ENCODE measurements at places on chromosomes 4 and X.
A peak's percentile ranks its signal among the peaks of the same experiment; 100 is the strongest.

GRCh38 chr4:174177536-174177935 is 105.9 kb downstream of the FBXO8 start:
- DNase-seq = no peak

- no peak for DNase-seq
Measured at GRCh38 chr4:103996637-103997036, 276.9 kb upstream of the TACR3 start.

- no peak for DNase-seq
Measured at GRCh38 chrX:1486749-1487361, 34.1 kb upstream of the ASMTL start.

DNA sequence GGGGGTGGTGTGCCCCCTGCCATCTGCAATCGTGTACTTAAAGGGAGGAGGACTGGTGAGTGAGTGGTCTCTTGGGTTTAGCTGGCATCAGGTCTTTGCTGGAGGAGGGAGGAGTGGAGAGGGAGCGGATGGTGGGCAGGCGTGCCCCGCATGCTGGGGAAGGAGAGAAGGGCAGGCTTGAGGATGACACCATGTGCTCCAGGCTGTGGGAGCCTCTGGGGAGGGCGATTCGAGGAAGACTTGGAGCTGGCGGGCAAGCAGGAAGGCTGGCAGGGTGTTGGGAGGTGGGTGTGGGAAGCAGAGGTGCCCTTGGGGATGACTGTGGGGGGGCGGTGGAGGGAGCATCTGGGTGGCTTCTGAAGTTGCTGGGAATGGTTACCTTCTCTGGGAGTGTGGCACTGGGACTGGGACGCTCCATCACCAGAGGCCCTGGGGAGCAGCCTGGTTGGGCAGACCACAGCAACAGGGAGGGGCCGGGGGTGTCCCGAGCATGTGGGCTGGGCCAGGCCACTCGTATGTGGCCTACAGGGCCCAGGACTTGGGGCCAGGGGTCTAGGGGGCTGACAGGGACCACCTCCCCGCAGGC is 30.8 kb upstream of the AFAP1 start:
- DNase-seq = no peak

GRCh38 chrX:98931216-98931615 is 1478.9 kb downstream of the PCDH19 start:
- no peak for DNase-seq

GRCh38 chr4:52715914-52716313 is 35.3 kb downstream of the ERVMER34-1 start:
- no peak for DNase-seq

GRCh38 chr4:39255871-39256270 is 73.5 kb downstream of the WDR19 start:
- DNase-seq = no peak

- no peak for DNase-seq
Measured at GRCh38 chr4:108783665-108784463, 21.0 kb upstream of the ETNPPL start.

DNA sequence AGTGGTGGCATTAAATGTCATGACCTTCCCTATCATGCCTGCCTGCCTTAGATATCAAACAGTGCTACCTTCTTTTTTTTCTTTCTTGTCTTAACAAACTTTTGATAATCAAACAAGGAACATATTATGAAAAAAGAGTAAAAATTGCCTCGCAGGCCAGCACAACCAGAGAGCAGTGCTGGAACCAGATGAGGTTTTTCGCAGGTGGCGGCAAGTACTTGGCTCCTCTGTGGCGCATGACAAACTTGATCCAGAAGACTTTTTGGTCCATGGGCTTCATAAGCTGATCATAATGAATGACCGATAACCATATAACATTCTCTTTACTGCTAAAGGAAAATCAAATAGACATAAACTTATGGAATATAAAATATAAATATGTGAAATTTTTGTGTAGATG is 61.8 kb downstream of the UGT2B10 start:
- no peak for DNase-seq

DNA sequence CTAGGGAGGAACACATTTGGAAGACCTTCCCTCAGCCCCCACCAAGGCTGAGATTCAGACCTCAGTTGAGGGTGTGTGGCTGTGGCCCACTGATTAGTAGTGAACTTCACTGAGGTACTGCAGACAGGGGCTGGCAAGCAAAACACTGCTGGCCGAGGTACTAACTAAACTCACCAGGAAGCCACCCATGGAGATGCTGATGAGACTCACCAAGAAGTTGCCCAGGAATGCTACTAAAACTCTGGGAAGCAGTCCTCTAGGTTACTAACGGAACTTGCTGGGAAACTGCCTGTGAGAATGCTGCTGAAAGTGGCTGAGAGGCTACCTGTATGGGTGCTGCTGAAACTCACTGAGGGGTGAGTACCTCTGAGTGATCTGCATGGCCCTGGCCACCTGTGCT is 372.4 kb upstream of the RPS6KA3 start:
- DNase-seq = no peak

- no peak for DNase-seq
Measured at GRCh38 chr4:155590796-155591585, 75.7 kb upstream of the GUCY1A1 start.

DNA sequence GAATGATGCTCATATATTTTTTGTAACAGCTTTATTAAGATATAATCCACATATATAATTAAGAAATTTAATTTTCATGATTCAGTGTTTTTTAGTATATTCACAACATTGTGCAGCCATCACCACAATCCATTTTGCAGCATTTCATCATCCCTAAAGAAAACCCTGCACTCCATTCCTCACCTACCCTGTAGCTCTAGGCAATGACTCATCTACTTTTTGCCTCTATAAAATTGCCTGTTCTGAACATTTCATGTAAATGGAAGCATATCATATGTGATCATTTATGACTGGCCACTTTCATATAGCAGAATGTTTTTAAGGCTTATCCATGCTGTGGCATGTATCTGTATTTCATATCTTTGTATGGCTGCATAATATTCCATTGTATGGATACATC is 339.9 kb downstream of the MAPK10 start:
- no peak for DNase-seq

GRCh38 chrX:50967736-50968135 is 57.2 kb downstream of the BMP15 start:
- no peak for DNase-seq

GRCh38 chrX:154775419-154776349 is 13.0 kb downstream of the DKC1 start:
- DNase-seq = no peak

GRCh38 chrX:129696463-129697155 is 41.9 kb upstream of the APLN start:
- DNase-seq = no peak

DNA sequence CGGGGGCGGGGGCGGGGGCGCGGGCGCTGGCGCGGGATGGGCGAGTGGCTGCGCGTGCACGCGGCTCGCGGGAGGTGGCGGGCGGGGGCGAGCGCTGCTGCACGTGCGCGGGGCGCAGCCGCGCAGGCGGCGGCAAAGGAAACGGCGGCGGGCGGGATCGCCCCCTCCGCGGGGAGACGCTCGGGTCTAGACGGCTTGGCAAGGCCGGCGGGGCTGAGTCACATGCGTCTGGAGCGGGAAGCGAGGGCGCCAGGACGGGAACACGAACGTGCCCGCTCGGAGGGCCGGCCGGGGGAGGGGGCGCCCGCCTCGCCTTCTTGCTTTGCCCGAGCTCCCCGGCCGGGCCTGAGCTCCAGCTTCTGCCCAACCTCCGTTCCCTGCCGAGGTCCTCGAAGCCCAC is 4.3 kb upstream of the HAUS7 start:
- DNase-seq = peak; percentile 17

GRCh38 chr4:137739391-137739790 is 207.1 kb upstream of the PCDH18 start:
- no peak for DNase-seq

- DNase-seq = no peak
Measured at GRCh38 chrX:153828308-153828707, 2.0 kb downstream of the PDZD4 start.

DNA sequence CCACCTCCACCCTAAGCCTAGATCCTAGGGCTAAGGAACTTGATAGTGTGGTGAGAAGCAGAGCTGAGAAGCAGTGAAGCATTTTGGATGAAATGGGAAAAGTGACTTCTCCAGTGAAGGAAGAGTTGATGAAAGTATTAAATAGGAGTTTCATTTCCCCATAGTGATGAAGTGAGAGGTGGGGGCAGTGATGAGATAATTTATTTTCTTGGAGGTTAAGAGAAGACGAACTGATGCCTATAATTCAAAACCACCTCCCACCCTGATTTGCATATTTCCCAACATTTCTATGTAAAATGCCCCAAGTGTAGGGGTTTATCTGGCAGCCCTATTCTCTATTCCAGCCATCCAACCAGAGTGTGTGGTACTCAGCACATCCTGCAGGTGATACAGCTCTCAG is 6.3 kb downstream of the LONRF3 start:
- no peak for DNase-seq

DNA sequence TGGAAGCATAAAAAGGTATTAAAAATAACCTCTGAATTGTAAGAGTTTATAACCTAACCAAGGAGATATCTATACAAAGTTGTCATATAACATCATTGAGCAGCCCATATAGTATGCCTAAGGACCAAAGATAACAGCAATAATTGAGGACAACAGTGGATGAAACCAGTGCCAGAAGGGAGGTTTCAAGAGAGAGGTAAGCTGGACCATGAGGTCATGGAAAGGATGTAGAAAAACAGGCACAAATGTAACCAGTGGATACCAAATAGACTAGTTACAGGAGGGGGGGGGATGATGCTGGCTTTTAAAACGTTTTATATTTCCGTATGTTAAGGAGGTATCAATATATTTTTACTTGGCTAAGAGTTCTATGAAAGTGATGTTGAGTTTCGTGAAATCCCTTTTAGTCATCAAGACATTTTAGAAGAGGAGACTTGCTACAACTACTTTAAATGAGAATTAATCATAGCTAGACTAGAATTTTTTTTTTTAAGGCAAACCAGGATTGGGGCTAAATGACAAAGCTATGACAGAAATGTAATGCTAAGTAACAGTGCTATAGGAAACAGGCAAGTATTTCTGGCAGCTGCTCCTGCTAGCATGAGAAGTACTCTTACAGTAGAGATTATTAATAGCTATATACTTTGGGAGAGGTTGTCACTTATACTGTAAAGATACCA is 161.1 kb downstream of the FBXW7 start:
- no peak for DNase-seq
